T-helper 17 cell (primary cell): ENCODE measurements at places on chromosomes 3 and 15.

GRCh38 chr3:138782755-138783154 lies 52.0 kb downstream of the PIK3CB start:
- DNase-seq: no peak

DNA sequence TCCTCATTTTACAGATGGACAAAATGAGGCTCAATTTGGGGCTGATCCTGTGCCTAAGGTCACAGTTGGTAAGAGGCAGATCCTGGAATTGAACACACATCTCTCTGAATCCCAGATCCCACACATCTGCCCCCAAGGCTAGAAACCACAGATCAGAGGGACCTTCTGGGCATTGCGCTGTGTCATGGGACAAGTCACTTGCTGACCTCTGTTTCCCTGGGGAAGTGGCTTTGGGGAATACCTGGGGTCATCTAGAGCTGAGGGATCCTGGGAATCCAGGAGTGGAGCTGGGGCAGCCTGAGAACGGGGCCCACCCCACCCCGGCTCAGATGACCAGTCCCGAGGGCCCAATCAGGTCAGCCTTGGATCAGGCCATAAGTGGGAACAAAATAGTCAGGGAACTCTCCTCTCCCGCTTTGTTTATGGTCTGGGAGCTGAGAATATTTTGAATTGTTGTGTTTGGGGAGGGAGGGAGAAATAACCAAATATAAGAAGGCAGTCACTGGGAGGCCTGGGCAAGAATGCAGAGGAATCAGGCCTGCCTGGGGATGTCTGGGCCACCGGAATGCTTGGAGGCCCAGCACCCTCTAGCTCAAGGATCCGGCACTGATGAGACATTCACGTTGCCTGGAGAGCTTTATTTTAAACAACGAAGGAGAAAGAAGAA lies 8.8 kb upstream of the SLC6A6 start:
- DNase-seq: no peak

- DNase-seq: no peak
Observed at GRCh38 chr15:48144889-48145288, 24.1 kb downstream of the SLC24A5 start.

DNA sequence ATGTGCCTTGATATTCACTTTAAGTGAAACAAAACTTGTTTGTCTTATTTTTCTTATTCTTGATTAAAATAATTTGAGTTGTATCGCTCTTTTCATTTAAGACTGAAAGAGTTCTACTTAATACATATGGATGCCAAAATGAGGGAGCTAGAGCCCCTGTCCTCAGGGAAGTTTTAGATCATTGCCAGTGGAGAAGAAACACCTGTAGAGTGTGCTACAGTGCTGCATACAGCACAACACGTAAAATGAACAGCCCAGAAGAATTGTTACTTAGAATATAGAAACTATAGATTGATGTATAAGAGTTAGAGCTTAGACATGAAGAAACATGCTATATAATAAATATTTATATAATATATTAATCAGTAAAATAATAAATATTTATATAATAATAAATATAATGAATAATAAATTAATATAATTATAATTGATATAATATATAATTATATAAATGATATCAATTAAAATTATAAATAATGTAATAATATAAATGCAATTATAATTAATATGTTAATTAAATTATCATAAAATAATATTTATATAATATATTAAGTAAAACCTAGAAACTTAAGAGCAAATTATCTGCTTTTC lies 1234.7 kb downstream of the ROBO2 start:
- no peak for DNase-seq

DNA sequence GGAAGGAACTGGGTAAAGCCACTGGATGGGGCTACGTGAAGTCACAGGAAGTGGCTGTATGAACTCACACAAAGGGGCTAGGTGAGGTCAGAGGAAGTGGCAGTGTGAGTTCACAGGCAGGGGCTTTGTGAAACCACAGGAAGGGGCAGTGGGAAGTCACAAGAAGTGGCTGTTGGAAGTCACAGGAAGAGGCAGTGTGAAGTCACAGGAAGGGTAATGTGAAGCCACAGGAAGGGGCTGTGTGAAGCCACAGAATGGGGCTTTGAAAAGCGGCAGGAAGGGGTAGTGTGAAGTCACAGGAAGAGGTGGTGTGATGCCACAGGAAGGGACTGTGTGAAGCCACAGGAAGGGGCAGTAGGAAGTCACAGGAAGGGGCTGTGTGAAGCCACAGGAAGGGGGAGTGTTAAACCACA lies 34.6 kb downstream of the GASK1A start:
- no peak for DNase-seq

DNA sequence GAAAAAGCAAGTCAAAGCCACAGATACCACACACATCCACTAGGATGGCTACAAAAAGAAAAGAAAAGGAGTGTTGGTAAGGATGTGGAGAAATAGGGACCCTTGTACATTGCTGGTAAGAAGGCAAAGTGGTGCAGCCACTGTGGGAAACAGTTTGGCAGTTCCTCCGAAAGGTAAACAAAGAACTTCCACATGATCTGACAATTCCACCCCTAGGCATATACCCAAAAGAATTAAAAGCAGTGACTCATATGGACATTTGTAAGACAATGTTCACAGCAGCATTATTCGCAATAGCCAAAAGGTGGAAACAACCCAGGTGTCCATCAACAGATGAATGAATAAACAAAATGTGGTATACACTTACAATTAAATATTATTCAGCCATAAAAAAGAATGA lies 22.2 kb upstream of the GMPPB start:
- DNase-seq: no peak

- DNase-seq: peak; percentile 40
Observed at GRCh38 chr3:197750396-197750831, 731 bp downstream of the FYTTD1 start.

- no peak for DNase-seq
Observed at GRCh38 chr3:67657192-67657591, 2.8 kb upstream of the SUCLG2 start.

- no peak for DNase-seq
Observed at GRCh38 chr15:73822998-73823397, 50.4 kb upstream of the TBC1D21 start.

DNA sequence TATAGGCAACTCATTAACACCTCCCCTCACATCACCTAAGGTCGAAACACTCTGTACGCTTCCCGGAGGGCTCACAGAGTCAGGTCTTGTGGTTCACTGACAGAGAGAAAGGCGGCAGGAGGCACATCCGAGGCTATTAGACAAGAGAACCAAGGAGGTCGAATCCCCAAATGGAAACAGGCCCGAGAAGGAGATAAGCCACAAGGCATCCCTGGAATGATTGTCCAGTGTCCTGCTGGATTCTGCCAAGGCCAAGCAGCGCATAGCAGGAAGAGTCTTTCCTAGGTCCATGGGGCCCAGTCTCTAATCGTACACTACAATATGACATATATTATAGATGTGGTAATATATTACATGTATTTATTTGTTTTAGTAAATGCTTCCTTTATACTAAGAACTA lies 58.5 kb downstream of the ANXA2 start:
- no peak for DNase-seq

GRCh38 chr15:25181293-25182097 lies 226.7 kb downstream of the SNRPN start:
- DNase-seq: peak; percentile 5

- DNase-seq: no peak
Observed at GRCh38 chr3:118805007-118805406, 229.6 kb downstream of the IGSF11 start.

DNA sequence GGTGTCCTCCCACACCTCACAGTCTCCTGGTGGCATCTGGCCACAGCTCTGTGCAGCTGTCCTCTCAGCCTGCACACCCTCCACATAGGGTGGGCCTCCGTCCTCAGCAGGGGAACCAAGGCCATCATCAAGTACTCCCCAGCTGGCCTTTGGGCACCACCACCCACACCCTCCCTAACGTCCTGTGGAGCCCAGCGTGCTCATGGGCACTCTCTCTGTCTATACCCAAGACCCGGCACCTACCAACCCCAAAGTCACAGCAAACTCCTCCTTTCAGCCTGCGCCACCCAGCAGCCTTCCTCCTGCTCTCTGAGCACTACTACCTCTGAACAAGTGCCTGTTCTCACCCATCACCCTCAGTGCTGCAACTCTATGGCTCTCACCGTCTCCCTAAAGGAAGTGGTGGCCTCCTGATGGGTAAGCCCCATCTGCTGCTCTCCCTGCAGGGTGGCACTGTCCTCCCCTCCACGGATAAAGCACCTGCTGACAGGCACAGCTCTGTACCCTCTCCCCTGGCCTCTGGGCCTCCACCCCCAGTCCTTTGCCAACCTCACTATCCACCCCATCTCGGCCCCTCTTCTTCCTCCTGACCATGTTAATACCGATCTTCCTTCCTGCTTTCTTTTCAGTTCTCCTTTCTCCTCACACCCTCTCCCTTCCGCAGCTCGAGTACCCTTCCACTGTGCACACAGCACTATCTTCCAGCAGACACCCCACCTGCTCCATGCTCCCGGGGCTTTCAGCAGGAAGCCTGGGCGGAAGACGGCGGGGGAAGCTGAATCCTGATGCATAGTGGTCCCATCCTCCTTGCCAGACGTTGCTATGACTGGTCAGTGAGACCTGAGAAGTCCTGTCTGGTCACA lies 31.5 kb downstream of the SLC41A3 start:
- DNase-seq: no peak

GRCh38 chr3:15310491-15311370 lies 21.7 kb downstream of the SH3BP5 start:
- DNase-seq: no peak

- no peak for DNase-seq
Observed at GRCh38 chr3:151356794-151357462, 27.6 kb upstream of the P2RY13 start.

- DNase-seq: no peak
Observed at GRCh38 chr3:189684317-189684716, 53.1 kb downstream of the TP63 start.

- no peak for DNase-seq
Observed at GRCh38 chr3:51945926-51946705, 4.0 kb downstream of the PARP3 start.

GRCh38 chr3:50122661-50123391 lies 32.3 kb upstream of the SEMA3F start:
- DNase-seq: no peak

DNA sequence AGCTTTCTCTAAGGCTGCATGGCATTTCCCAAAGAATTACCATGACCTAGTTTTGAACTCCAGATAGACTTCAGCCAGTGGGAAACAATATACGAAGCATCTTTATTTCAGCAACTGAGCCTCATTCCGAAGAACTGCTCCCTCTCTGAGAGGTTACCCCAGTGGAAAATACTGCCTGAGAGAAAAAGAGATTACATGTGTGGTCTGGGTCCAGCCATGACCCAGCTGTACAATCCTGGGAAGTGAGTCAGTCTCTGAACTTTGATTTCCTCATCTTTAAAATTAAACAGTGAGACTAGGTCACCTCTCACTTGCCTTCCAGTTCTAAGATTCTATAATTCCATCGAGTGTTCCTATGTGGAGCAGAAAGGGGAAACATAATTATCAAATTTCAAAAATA lies 42.4 kb downstream of the TNIK start:
- no peak for DNase-seq

- no peak for DNase-seq
Observed at GRCh38 chr3:187484547-187485295, 116.5 kb downstream of the RTP4 start.

DNA sequence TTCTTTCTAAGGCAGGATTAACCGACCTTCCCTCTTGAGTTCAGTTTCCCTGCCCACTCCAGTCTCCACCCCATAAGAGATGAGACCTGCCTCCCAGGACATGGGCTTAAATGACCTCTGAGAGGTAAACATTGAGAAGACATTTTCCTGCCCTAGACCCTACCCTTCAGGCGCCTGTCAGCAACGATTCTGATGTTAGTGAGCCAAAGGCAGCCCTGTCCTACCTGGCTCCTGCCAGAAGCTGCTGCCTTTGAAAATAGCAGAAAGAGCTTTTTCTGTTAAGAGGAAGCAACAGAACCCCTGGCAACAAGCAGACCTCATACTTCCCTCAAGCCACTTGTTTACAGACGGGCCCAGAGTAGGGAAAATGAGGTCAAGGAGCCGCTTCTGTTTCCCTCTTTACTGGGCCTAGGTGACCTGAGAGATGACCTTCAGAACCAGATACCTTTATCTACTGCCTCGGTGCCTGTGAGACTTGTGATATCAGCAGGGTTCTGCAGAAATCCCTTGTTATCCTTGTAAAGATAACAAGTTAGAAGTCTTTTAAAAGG lies 52.0 kb downstream of the CD200R1L start:
- DNase-seq: no peak

DNA sequence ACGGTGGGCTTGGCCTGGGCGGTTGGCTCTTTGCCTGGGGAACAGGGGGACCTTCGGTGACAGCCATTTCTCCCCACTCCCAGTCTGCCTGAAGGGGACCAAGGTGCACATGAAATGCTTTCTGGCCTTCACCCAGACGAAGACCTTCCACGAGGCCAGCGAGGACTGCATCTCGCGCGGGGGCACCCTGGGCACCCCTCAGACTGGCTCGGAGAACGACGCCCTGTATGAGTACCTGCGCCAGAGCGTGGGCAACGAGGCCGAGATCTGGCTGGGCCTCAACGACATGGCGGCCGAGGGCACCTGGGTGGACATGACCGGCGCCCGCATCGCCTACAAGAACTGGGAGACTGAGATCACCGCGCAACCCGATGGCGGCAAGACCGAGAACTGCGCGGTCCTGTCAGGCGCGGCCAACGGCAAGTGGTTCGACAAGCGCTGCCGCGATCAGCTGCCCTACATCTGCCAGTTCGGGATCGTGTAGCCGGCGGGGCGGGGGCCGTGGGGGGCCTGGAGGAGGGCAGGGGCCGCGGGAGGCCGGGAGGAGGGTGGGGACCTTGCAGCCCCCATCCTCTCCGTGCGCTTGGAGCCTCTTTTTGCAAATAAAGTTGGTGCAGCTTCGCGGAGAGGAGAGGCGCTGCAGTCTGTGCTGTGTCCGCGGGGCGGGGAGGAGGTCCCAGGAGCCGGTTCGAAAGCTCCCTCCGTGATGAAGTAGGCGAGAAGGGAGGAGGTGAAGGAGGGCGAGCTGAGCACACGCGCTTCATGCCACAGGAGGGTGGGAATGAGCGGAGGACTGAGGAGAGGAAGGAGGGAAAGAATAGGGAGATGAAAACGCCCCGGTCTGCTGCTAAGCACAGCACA lies 9.6 kb downstream of the CLEC3B start:
- no peak for DNase-seq

- DNase-seq: no peak
Observed at GRCh38 chr3:165778456-165778855, 58.8 kb downstream of the BCHE start.

- no peak for DNase-seq
Observed at GRCh38 chr15:45583731-45584639, 3.2 kb upstream of the BLOC1S6 start.

DNA sequence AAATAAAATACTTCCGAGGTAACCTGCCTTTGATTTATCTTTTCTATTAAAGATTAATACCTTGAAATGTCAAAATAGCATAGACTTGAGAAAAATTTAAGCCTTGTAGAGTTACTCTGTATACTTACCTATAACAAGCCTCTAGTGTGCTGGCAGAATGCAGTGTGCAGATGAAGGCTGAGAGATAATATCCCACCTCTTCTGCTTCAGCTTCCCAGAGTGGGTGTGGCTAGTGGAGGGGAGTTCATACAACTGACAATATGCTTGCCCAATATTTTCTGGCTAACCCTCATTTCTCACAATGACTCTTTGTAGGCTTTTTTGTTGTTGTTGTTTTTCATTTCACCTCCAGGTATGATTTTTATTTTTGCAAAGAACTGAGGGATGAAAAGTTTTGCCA lies 15.7 kb upstream of the ZBTB20 start:
- no peak for DNase-seq
